Mucosa of gallbladder (tissue), 1 donor: ENCODE measurements at places on chromosomes 1 and 21. TPM values are rescaled to one million over a fixed set of nuclear protein-coding genes. Genes with fewer than 3 reads are reported as not detected.

GRCh38 chr1:28280501-28280900 is 21.2 kb downstream of the SESN2 start:
- no peak for DNase-seq

DNA sequence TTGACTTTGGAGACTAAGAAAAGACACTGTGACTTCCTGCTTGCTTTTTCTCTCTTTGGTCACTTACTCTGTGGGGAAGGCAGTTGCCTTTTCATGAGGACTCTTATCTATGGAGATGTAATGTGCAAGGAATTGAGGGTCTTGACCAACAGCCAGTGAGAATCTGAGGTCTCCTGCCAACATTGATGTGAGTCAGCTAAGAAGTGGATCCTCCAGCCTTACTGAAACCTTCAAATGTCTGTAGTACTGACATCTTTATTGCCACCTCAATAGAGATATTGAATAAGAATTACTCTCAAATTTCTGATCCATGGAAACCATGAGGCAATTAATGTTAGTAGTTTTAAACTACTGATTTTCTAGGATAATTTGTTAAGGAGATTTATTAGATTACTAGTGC is 598.4 kb downstream of the ADGRL2 start:
- no peak for DNase-seq

- DNase-seq: no peak
Measured at GRCh38 chr1:30966690-30967369, 58.3 kb upstream of the SDC3 start.

Gene C1QTNF12
- 4.9 TPM for total RNA-seq

Gene PROK1
- 0.40 TPM for total RNA-seq
